ENCODE measurements at places on chromosomes 7 and 10. TPM values are rescaled to one million over a fixed set of nuclear protein-coding genes. Genes with fewer than 3 reads are reported as not detected.

The CHN2 gene
- 0.59 TPM for total RNA-seq

The LRRC18 gene
- not detected for total RNA-seq

The CDK14 gene
- 0.05 TPM for total RNA-seq

The SFRP4 gene
- not detected for total RNA-seq

The FGFR2 gene
- not detected for total RNA-seq

The CAMK2G gene
- 39.7 TPM for total RNA-seq

The PNLIP gene
- not detected for total RNA-seq
